ENCODE measurements at places on chromosomes 16 and 17. TPM values are rescaled to one million over a fixed set of nuclear protein-coding genes. Genes with fewer than 3 reads are reported as not detected.

CX3CL1 gene
- total RNA-seq, result 0.19 TPM

SLC5A11 gene
- 0.42 TPM for total RNA-seq

GLP2R gene
- total RNA-seq, result 7.6 TPM

TP53TG3F gene
- not detected for total RNA-seq

KLHDC4 gene
- total RNA-seq, result 44.9 TPM

FKBP10 gene
- total RNA-seq, result 98.5 TPM

CCL1 gene
- not detected for total RNA-seq
